Skin of body (tissue), 3 donors: ENCODE measurements at places on chromosomes 2 and 18. TPM values are rescaled to one million over a fixed set of nuclear protein-coding genes. Genes with fewer than 3 reads are reported as not detected.

The ALPG gene
- not detected for total RNA-seq

The PLCL1 gene
- 10.9 TPM for total RNA-seq

The IL1R2 gene
- total RNA-seq: 15.6 TPM

The TM4SF20 gene
- not detected for total RNA-seq

GRCh38 chr2:195368249-195369217, 288.5 kb upstream of the SLC39A10 start:
- peak; percentile 57 for DNase-seq

DNA sequence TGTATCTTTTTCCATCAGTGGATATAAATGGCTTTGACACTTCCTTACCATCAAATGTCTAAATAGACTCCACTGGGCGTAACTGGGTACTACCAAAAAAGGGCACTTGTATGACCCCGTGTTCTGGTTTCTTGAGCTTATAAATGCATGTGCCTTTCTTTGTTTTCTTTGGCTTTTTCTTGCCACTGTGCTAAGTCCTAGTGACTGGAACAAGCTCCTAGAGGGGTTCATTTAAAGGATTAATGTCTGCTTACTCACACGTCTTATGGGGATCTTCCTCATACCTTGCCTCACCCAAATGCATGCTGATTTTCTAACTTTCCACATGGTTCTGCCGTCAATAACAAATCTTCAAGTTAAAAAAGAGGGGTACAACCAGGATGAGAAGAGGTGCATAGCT, 19.8 kb upstream of the ZNF532 start:
- no peak for DNase-seq

The KCNG2 gene
- total RNA-seq: 0.49 TPM

DNA sequence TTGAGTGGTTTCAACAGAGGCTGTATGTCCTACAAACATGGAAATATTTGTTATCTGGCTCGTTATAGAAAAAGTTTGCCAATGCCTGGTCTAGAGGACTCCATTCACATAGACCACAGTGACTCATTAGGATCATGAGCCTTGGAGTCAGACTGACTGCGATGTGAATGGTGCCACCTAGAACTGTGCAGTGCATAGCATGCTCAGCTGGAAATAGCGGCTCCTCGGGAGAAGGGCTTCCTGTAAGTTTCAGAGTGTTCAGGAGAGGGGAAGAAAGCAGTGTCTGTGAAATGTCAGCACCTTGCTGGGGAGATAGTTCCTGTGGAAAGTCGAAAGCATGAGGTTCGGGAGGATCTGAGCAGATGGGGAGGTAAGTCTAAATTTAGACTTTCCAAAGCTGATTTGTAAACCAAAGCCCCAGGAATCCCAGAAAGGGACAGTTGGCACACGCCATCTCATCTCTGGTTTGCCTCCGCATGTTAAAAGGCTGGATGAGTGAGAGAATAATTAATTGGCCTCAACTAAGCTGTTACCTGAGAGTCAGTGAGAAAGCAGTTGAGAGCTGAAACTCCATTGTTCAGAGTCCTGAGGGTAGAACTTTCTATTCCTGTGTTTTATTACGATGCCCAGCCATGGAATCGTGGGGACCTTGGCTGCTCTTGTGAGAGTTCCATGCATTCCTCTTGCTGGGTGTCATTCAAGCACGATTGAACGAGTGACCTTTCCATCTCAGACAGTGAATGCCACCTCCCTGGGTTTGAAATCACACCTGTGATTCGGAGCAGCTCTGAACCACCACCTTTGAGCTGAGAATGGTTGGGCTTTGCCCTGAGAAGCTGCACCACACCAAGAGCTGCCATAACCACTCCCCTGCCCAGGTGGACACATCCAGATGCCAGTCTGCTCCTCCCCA, 99.5 kb downstream of the MAPK4 start:
- DNase-seq: no peak

The LYG2 gene
- total RNA-seq: 16.5 TPM

The CEBPZ gene
- 50.3 TPM for total RNA-seq

GRCh38 chr18:76462326-76462694, 32.7 kb downstream of the ZNF516 start:
- no peak for DNase-seq

DNA sequence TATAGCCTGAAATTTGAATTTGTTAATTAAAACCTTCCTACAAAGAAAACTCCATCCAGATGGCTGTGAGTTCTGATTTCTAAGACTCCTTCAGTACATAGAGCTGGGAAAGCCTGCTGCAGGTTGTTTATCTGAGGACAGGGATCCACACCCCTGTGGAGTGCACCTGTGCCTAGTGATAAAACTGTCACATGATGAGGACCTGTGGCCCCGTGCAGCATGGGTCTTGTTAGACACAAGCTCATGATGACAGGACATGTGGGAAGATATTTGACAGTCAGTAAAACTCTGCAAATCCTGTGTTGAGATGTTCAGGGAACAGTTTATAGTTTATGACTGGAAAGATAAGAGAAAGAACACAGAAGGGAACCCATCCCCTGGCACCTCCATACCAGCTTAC, 133.2 kb upstream of the TMEM18 start:
- DNase-seq: no peak

GRCh38 chr2:241073166-241074064, 28.7 kb downstream of the MTERF4 start:
- DNase-seq: no peak

DNA sequence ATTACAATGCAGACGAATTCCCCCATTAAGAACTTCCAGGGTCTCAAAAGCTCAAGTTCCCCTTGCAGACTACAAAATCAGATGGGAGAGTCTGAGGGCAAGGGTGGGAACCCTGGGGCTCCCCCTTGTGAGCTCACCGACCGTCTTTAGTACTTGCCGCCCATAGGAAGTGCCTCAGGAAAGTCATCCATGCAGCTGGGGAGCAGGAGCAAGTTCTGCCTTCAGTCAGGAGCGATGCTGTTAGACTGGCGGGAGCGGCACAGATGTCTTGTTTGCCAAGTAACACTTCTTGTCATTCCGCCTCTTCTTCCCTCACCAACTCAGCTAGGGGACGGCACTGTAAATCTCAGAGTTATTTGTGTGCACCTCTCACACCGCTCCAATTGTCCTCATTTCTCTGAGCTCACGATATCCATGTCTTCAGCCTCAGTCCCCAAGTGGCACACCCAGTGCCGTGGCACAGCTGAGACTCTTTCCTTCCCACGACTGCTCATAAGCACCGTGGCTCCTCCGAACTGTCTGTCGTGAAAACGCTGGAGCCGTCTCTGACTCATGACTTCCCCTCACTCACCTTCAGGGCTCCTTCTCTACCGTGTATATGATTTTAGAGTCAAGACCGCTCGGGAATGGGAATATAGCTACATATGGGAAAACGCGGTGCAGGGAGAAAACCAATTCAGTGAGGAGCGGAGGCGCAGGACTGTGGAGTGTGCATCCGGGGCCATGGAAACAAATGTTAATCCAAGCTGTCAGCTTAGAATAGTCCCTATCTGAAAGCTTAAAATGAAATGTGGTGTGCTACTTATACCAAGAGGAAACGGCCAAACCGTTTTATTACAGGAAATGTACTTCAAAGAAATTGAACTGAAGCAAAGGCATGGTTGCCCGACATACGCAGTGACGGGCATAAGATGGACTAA, 34.0 kb downstream of the UXS1 start:
- DNase-seq: no peak

The GALR1 gene
- 2.1 TPM for total RNA-seq

The NCKAP5 gene
- 33.3 TPM for total RNA-seq

The POTEJ gene
- 0.10 TPM for total RNA-seq

The UGT1A10 gene
- total RNA-seq: not detected

GRCh38 chr2:129233751-129234406, 745.6 kb upstream of the RAB6C start:
- DNase-seq: peak; percentile 33

GRCh38 chr2:18788592-18788991, 199.2 kb upstream of the NT5C1B start:
- DNase-seq: peak; percentile 42

The DNAJC5G gene
- not detected for total RNA-seq

The CYRIA gene
- 9.3 TPM for total RNA-seq

DNA sequence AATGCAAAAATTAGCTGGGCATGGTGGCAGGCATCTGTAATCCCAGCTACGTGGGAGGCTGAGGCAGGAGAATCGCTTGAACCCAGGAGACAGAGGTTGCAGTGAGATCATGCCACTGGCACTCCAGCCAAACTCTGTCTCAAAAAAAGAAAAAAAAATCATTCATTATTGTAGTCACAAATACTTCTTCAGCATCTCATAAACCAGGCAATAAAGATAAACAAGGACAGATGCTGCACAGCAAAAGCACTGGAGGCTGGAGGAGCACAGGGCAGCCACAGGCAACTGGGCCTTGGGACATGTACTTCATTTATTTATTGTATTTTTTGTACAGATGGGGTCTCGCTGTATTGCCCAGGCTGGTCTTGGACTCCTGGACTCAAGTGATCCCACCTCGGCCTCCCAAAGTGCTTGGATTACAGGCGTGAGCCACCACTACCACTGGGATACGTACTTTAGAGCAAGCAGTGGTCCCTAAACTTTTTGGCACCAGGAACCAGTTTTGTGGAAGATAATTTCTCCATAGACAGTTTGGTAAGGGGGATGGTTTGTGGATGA, 16.8 kb upstream of the MAT2A start:
- DNase-seq: no peak

GRCh38 chr2:217076657-217077232, 216.9 kb upstream of the TNP1 start:
- no peak for DNase-seq

The PSMA8 gene
- not detected for total RNA-seq

The ICA1L gene
- total RNA-seq: 13.5 TPM

- DNase-seq: no peak
Observed at GRCh38 chr18:68984342-68984741, 186.5 kb downstream of the CCDC102B start.

DNA sequence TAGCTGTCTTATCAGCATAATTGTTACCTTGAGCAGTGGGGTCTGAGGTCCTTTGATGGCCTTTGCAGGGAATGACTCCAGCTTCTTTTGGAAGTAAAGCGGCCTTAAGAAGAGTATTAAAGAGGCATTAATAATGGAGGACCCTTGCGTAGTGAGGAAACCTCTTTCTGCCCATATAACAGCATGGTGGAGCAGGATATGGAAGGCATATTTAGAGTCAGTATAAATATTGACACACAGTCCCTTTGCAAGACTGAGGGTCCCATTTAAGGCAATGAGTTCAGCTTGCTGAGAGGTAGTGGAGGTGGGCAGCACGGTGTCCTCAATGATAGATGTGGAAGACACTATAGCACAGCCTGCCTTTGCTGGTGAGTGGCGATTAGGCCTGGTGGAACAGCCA, 32.7 kb downstream of the NCL start:
- no peak for DNase-seq

DNA sequence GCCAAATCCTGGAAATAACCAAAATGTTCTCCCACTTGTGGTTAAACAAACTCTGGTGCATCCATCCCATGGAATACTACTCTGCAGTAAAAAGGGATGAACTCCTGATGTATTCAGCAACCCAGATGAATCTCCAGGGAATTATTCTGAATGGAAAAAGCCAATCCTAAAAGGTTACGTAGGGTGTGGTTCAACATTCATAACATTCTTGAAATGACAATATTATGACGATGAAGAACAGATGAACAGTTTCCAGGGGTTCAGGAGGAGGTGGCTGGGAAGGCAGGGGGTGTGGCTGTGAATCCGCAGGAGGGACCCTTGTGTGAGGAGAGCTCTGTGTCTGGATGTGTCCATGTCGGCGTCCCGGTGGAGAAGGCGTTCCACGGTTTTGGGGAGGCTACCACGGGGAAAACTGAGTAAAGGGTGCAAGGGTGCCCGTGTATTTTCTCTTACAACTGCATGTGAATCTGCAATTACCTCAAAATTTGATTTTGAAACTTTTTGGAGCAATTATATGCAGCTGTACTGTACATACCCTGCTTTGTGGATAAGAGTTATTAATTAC, 47.3 kb downstream of the KCNG2 start:
- DNase-seq: no peak

DNA sequence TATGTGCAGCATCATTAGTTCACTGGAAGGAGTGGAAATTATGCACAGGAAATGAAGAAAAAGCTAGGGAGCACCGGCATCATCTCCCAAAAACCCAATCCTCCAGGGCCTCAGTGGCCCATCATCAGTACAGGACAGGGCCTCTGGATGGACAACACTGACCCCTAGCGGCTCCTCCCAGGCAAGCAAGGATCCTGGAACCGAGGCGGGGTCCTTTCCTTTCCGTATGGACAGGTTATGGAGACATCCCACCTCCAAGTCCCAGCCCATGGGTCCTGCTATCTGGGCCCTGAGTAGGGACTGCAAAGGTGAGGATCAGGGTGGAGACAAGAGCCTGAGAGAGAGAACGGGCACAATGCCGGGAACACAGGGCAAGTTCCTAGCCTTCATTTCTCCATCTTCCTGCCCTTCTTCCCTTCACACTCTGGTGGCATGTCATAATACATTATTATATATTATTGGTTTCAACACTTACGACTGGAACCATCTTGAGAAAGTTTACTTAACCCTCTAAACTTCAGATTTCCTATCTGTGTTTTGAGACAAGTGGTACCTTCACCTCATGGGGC, 68.2 kb downstream of the ZNF516 start:
- no peak for DNase-seq

GRCh38 chr18:43279015-43279744, 1.9 kb upstream of the SYT4 start:
- DNase-seq: peak; percentile 1

GRCh38 chr2:171792886-171793580, 101.0 kb downstream of the SLC25A12 start:
- no peak for DNase-seq

- no peak for DNase-seq
Observed at GRCh38 chr18:32257084-32257785, 67.4 kb downstream of the MEP1B start.

- DNase-seq: peak; percentile 22
Observed at GRCh38 chr2:54423213-54423612, 32.9 kb upstream of the SPTBN1 start.

- peak; percentile 34 for DNase-seq
Observed at GRCh38 chr2:160214461-160215445, 14.7 kb upstream of the ITGB6 start.

DNA sequence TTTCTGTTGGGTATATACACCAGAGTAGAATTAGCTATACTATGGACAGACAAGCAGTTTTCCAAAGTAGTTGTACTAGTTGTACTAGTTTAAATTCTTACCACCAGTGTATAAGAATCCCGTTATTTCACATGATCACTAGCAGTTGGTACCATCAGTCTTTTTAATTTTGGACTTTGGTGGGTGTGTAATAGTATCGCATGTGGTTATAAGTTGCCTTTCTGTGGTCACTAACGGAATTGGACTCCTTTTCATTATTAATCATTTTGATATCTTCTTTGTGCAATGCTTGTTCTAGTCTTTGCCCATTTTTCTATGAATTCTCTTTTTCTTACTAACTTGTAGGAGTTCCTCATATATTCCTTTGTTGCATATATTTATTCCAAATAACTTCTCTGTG, 89.8 kb downstream of the ASXL2 start:
- no peak for DNase-seq

The CD302 gene
- total RNA-seq: 27.5 TPM

- no peak for DNase-seq
Observed at GRCh38 chr18:48154828-48155227, 224.4 kb upstream of the SMAD2 start.
